Spinal cord (tissue), 10 donors: ENCODE measurements at places on chromosomes 12 and 14. TPM values are rescaled to one million over a fixed set of nuclear protein-coding genes. Genes with fewer than 3 reads are reported as not detected.

DNA sequence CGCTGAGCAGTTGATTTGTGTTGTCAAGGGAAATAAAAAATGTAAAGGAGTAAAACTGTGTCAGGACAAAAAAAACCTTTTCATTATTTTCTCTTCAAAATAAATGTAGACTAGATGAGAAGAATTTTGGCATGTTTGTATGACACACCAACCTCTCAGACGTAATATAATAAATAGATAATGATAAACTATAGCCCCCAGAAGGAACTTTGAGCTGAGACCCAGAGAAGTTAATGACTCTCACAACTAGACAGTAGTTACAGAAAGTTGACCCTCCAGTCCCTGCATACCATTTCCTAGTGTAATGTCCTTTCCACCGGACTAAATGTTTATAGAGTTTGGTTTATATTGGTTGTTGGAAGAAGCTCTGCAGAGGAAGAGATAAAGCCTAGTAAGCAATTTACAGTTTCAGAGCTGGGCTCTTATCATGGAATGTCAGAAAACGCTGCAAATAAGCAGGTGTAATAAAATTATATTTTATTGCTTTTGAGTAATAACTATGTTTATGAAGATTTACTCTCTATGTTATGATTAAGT, 97.3 kb downstream of the TRHDE start:
- DNase-seq: no peak

DNA sequence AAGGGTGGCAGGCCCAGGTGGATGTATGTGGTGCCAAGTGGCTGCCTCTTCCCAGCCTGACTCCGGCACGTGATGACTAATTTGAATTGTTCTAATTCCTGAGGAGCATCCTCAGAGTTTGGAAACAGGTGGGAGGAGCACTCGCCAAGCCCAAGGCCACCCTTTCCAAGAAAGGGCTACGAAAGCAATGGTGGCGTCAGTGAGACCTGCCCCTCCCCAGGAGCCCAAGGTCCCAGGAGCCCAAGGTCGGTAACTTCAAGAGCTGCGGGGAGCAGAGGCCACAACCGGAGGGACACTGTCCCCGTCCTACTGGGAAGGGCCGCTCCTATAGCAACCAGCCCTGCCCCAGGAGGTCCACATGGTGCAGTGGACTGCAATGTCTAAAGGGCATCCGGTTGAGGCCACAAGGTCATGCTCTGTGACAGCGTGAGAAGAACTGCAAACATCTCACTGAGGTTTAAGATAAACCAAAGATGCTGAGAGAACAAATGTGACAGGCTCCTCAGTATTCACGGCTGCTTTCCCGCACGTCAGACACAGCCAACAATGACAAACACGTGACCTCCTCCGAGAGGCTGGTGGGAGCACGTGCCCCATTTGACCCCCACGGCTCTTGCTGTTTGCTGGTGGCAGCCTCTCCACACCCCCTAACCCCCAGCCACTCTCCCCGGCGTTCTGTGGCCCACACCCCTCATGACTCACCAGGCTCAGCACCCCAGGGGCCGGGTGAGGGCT, 79.6 kb downstream of the ITPK1 start:
- DNase-seq: peak; percentile 79

- DNase-seq: no peak
Observed at GRCh38 chr14:32779840-32780239, 158.8 kb upstream of the NPAS3 start.

- DNase-seq: peak; percentile 8
Observed at GRCh38 chr14:87387806-87388205, 605.2 kb downstream of the GALC start.

The PPP1CC gene
- polyA plus RNA-seq: 148 TPM

- DNase-seq: no peak
Observed at GRCh38 chr12:46184798-46185595, 83.8 kb downstream of the SLC38A1 start.

DNA sequence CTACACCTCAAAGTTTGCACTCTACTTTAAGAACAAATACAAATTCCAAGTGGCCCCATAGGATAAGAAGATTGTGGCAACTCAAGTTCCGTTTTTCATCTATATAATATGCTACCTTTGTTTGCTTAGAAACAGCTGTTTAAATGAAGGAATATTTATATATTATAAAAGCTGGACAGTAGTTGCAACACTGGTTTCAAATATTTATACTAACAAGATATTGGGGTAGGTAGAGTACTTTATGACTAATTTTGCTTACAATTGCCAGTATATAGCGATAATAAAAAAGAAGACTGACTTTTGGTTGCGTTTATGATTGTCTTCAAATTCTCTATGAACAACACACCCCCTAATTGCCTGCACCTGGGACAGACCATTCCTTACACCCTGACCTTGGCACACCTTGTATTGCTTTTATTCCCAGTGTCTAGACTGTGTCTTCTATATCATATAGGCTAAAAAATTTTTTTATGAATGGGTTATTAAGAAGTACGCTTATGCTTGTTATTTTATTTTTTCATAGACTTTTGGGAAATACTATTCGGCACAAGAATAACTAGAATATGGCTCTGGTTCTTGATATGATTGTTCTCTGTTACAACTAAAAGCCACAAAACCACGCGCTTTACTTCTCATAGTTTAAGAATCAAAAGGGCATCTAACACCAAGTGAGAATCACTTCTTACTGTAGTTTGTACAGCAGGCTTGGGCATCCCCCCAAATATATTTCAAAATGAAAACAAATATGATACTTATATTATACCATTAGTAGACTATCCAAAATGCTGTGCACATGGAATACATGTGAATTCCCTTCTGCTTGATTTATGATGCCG, 455.4 kb upstream of the DCN start:
- DNase-seq: no peak

DNA sequence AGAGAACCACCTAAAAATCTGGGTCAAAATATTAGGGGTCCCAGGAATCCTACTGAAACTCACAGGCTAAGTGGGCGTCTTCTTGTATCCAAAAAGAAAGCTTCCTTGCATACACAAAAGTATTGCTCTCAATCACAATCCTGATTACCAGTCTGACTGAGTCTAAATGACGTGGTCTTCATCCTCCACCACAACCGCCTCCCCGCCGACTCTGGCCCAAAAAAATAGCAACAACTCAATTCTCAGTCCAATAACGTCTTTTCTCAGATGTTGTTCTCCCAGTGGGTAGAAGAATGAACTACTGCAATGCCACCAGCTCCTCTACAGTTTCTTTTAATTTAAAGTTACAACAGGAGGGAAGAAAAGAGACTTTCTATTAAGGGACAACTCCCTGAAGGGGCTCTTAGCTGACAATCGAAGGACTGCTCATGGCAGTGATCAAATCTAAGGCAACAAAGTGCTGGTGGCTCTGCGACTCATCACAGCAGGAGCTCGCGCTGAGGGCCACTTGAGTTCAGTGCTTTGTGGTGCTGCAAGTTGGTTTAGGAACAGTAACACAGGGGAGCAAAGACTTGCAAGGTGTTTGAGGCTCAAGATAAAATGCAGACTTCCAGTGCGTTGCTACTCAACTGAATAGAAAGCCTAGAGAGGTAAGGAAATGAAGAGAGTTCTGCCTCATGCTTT, 394.1 kb downstream of the BCAT1 start:
- no peak for DNase-seq

- DNase-seq: no peak
Observed at GRCh38 chr12:70559390-70559789, 77.8 kb downstream of the PTPRB start.

DNA sequence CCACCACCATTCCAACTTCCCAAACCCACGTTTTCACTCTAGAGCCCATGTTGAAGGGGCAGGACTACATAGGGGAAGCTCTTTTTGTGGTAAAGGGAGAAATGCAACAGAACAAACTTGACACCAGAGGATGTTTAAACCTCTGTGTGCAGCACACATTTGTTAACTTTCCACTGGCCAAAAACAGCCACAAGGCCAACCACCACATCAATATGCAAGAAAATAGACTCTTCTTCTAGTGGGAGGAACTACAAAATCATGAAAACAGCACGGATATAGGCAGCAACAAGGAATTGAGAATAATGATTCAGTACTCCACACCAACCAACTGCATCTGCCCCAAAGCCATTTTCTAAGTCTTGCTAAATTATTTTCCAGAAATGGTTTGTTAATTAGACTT, 66.3 kb upstream of the CEP83 start:
- DNase-seq: no peak
